ENCODE measurements at places on chromosomes 2 and 18.

DNA sequence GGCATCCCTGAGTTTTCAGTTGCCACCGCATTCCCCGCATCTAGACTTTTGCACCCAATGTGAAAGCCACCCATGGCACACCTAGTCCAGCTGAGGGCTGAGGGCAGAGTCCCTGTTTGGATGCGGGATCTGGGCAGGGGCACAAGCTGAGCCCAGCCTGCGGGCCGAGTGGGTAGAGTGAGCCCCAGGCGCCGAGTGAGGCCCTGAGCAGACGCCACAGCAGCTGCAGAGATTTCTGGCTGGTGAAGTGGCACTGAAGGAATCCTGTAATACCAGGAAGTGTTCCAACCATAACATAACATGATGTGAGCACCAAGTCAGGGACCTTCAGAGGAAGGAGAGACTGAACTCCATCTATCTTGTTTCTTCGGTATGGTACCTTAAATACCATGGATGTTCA lies 27.7 kb upstream of the FRZB start:
- DNase-seq: no peak

- no peak for DNase-seq
These were observed 73.6 kb downstream of the DYSF start for GRCh38 chr2:71526975-71527374.

GRCh38 chr2:145939949-145940348 lies 1420.0 kb upstream of the ZEB2 start:
- no peak for DNase-seq

- DNase-seq: no peak
These were observed 881.0 kb downstream of the CPS1 start for GRCh38 chr2:211437396-211437795.

- no peak for DNase-seq
These were observed 1588.5 kb upstream of the PIK3C3 start for GRCh38 chr18:40366521-40366920.

DNA sequence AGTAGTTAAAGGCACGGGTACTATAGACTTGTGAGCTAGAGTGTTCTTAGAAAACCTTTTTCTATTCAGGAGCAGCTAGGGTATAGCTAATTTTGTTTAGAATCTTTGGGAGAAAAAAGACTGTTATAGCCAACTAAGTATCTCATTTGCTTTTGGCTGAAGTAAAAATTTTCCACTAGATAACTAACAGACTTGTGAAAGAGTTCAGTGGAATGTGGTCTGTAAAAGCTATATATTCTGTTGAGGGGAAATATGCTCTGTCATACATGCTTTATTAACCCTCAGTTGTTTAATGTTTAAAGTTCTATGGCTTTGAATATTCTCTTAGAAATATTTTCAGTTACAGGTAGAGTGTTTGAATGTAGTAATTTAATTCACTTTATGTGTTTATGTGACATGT lies 49.7 kb downstream of the RIF1 start:
- DNase-seq: peak; percentile 15

GRCh38 chr18:59660786-59661743 lies 36.2 kb downstream of the CCBE1 start:
- DNase-seq: peak; percentile 29

DNA sequence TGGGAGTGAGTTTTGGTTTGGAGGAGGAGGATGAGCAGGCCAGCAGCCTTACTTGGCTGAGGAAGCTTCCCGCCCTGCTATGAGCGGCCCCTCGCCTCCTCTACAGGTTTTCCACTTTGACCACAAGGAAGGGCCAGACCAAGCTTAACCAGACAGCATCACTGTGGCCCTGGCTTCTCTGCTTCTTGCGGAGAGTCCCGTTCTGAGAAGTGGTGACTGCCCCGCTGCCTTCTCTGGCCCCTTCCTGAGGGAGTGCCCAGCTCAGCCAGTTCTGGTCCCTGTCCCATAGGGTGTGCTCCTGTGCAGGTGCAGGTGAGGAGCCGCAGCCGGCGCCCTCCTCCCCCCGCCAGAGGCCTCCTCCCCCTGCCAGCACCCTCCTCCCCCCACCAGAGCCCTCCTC lies 101.0 kb downstream of the FAM210A start:
- DNase-seq: no peak

All from eye (tissue), 1 donor.